Colonic mucosa (tissue), 4 donors: ENCODE measurements at places on chromosomes 7 and 10. TPM values are rescaled to one million over a fixed set of nuclear protein-coding genes. Genes with fewer than 3 reads are reported as not detected.
A peak's percentile ranks its signal among the peaks of the same experiment; 100 is the strongest.

DNA sequence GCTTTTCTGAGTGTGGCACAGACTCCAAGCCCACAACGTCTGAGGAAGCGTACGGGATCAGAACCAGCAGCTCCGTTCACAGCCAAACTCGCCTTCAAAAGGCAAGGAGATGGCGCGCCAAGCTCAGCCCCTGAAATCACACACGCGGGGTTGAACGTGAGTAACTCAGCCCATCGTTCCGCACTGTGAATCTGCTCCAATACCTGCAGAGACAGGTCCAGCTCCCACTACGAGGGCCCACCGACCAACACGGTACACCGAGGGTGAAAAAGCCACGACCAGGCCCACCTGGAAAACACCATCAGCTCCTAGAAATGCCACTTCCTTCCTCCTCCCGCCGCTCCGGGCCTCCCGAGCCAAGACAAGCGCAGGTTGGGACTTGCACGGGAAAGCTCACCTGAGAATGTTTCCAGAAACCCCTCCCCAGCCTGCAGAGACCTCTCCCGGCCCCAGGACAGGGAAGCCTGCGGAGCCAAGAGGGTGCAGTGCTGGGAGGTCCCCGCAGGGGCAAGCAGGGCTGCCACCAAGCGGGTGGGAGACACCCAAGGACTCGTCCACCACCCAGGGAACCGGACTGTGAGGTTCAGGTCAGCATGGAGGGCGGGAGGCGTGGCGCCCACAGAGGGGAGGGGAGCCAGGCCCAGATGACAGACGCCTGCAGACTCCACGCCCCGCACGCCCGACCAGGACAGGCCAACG, 93.9 kb upstream of the PDGFA start:
- DNase-seq, result no peak

LIPM gene
- total RNA-seq, result not detected

DNA sequence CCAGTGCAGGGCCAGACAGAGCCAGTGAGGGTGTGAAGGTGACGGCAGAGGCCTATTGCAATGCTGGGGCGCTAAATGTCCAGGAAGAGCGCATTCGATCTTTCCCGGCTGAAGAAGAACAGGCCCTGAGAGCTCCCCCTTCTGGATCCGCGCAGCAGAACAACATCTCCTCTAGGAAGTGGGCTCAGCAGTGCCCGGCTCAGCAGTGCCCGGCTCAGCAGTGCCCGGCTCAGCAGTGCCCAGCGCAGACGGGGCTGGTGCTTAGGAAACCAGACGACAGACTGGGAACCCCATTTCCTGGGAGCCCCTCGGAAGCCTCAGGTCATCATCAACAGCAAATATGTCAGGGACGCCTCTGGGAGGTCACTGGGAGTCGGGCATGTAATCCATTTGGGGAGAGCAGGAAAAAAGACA, 4.7 kb upstream of the NOS3 start:
- peak; percentile 79 for DNase-seq

DNA sequence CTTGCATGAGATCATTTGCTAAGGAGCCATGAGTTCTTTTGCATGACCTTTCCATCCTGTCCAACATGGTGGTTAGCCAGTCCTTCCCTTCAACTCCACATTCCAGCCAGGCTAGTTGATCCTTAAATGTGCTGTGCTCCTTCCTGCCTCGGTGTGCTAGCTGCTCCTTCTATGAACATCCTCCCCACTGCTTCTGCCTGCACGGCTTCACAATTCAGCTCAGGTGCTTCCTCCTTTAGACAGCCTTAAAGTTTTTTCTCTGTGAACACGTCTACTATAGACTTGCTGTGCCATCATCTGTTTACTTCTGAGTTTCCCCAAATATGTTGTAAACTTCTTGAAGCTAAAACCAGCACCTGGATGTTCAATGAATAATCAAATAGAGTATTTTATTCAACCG, 95.5 kb downstream of the OTUD1 start:
- DNase-seq, result no peak

STRIP2 gene
- 4.7 TPM for total RNA-seq

TEX36 gene
- not detected for total RNA-seq

- DNase-seq, result no peak
Measured at GRCh38 chr10:97943294-97943693, 87.1 kb downstream of the CRTAC1 start.

CLDN4 gene
- 932 TPM for total RNA-seq

TMEM236 gene
- total RNA-seq, result 16.6 TPM
